Activated CD4-positive, CD25-positive, alpha-beta regulatory T cell (primary cell): ENCODE measurements at places on chromosomes 12 and 14.

- no peak for DNase-seq
Measured at GRCh38 chr12:53989227-53990113, 4.5 kb downstream of the HOXC10 start.

GRCh38 chr12:12890543-12891079, 751 bp upstream of the GPRC5A start:
- no peak for DNase-seq

GRCh38 chr12:6461401-6462233, 8.9 kb downstream of the VAMP1 start:
- peak; percentile 40 for DNase-seq

GRCh38 chr14:53964249-53964648, 7.6 kb upstream of the BMP4 start:
- DNase-seq, result no peak

DNA sequence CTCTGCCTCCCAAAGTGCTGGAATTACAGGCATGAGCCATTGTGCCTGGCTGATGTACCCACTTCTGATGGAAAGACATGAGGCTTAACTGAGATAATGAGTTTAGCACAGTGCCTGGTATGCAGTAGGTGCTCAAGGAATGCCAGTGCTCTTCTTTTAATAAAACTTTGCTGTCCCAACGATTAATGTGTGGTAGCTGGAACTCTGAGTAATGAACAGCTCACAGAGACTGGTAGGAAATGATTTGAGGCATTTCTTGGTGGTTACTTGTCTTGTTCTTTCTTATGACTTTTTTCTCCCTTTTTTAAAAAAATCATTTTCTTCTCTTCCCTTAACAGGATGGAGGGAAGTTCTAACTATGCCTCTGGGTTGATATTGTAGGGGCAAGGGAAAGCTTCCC, 235.7 kb upstream of the PWP1 start:
- DNase-seq, result no peak

GRCh38 chr14:81946375-81946774, 412.7 kb upstream of the SEL1L start:
- no peak for DNase-seq

- DNase-seq, result no peak
Measured at GRCh38 chr12:31773223-31773750, 44.5 kb upstream of the AMN1 start.

GRCh38 chr12:1607940-1608712, 13.7 kb upstream of the FBXL14 start:
- DNase-seq, result no peak

DNA sequence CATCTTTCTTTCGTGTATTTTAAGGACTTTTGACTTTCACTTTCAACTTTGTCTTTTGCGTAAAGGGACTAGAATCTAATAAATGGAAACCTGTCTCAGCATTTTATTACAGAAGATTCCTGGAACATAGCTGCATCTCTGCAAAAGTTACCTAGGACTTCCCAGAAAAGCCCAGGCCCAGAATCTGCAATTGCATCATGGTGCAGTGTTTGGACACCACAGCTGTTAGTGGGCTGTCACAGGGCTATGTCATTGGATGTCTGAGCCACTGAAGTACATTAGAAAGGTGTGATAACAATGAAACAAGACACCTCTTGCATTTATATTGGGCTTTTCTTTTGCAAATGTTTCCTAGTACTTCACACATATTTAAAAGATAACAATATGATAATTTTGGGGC, 199.9 kb upstream of the IGF1 start:
- DNase-seq, result no peak

DNA sequence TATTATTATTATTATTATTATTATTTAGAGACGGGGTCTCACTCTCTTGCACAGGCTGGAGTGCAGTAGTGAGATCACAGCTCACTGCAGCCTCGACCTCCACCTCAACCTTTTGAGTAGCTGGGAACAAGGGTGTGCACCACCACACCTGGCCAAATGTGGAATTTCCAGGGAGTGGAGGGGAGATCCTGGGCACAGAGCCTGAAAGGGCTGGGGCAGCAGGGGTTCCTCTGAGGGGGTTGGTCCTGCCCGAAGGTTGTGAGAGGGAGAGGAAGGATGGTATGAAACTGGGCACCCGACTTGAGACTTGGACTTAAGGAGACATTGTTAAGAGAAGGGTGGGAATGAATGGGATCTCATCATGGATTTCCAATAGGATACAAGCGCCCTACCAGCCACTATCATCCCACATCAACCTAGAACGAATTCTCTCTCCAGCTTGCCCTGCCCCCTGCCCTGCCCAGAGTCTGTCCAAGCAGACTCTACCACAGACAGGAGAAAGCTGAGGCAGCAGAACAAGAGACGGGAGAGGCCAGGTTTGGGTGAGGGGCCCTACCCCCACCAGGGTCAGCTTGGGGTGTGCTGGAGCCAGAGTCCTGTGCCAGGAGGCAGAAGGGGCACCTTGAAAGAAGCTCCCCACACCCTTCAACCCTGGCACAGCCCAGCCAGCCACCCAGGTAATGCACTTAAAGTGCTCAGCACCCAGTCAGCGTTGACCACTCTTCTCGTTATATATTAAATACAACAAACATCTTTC, 2.4 kb upstream of the DYNC1H1 start:
- no peak for DNase-seq

DNA sequence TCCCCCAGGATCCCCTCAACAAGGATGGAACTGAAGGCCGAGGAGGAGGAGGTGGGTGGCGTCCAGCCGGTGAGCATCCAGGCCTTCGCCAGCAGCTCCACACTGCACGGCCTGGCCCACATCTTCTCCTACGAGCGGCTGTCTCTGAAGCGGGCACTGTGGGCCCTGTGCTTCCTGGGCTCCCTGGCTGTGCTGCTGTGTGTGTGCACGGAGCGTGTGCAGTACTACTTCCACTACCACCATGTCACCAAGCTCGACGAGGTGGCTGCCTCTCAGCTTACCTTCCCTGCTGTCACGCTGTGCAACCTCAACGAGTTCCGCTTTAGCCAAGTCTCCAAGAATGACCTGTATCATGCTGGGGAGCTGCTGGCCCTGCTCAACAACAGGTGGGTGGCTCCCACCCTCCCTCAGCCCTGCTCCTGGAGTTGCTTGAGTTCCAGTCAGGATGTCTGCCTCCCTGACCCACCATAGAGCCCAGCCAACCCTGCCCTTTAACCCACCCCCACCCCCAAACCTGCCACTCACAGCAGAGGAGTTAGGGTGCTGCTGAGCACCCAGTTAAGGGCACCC, 1.4 kb downstream of the ASIC1 start:
- no peak for DNase-seq

DNA sequence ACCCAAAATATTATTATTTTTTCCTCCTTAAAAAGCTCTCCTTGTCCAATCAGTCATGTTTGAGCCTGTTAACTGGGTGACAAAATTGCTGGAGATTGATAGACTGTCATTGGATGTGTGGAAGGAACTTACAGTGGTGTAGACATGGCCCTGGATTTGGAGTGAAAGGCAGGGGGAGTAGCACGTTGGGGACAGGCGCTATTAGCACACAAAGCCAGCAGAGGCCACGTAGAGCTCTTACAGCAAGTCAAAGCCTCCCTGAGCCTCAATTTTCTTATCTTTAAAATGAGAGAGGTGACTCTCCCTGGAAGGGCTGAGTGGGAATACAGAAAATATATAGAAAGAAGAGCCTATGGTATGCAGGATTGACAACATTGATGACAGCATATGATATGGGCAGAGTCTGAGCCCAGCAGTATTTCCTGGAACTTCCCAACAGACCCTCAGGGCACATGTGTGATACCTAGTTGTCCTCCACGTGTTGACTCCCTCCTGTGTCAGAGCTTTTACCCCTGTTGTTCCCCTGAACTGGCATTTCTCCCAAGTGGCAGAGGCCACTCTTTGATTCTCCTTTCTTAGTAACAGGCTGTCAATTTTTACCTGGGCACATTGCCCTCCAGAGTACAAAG, 504.9 kb downstream of the VRK1 start:
- DNase-seq, result no peak

GRCh38 chr12:3336606-3337311, 154.2 kb upstream of the PRMT8 start:
- no peak for DNase-seq

- DNase-seq, result no peak
Measured at GRCh38 chr12:14613718-14614117, 46.0 kb upstream of the PLBD1 start.

- DNase-seq, result no peak
Measured at GRCh38 chr14:23299986-23300686, 2.5 kb downstream of the PPP1R3E start.

DNA sequence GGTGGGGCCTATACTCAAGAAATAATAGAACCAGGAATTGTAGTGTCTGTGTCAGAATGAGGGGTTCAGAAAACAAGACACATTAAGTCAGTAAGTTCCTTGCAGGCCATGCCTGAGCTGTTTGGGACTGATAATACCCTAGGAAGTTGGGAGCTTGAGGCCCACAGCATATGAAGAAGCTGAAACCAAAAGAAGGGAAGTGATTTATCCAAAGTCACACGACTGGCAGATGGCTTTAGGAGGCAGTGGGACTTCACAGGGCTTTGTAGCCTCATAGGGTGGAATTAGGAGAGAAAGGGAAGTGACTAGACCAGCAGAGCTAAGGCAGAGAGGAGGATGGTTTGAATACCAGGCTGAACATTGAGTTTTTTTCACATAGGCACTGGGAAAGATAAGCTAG, 56.6 kb upstream of the SRSF5 start:
- DNase-seq, result no peak

DNA sequence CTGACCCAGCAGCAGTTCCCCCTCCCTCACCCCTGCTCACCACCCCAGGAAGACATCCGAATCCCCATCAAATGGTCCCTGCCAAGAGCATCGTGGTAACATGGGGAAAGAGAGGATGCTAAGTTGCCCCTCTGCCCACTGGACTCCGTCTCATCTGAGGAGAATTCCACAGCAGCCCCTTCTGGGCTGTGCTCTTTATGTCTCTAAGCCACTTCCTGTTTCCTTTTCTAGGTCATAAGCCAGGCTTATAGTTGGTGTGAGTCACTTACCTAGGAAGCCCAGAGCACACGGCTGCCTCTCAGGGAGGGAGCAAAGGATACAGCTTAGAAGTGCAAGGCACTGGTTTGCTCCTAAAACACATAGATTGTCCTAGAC, 76.0 kb downstream of the VCPKMT start:
- DNase-seq, result no peak

DNA sequence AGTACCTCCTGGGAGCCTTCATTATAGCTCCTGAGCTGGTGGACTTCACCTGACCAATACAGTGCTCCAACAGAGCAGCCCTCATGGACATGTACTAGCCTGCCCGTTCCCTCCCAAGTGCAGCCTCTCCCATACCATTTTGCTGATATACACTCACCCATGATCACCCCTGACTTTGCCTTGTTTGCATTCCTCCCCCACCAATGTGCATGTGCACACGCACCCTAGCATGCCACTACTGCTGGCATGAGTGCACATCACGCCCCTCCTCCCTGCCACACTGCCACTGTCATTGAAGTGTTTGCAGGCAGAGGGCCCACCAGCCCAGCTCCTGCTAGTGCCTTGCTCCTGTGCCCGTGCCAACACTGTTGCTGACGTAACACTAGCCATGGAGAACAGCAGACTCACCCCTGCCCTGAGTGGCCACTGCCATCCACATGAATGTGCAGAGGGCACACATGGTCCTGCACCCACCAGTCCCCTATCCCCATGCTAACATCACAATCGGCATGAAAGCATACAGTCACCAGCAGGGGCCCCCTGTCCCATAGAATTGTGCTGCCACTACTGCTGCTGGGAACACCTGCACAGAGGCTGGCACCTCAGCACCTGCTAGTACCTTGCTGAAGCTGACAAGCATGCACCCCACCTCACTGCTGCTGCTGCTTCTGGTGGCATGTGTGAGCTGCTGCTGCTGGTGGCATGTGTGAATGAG, 110.3 kb downstream of the SINHCAF start:
- DNase-seq, result no peak
